Prostate gland (tissue), 2 donors: ENCODE measurements at places on chromosomes 5 and 9. TPM values are rescaled to one million over a fixed set of nuclear protein-coding genes. Genes with fewer than 3 reads are reported as not detected.

Gene PAEP
- 3.0 TPM for total RNA-seq

Gene NIM1K
- 0.14 TPM for total RNA-seq

Gene PLGRKT
- total RNA-seq = 10.4 TPM

Gene TMC1
- total RNA-seq = 3.0 TPM

Gene PCDHB15
- 0.82 TPM for total RNA-seq

Gene FAM78A
- total RNA-seq = 0.73 TPM

Gene MARCOL
- total RNA-seq = not detected

Gene DOCK8
- 35.5 TPM for total RNA-seq

Gene PCDHGA7
- 4.1 TPM for total RNA-seq

Gene SPAG8
- 9.2 TPM for total RNA-seq

Gene UNC5A
- total RNA-seq = 0.18 TPM

Gene MORN5
- total RNA-seq = not detected

Gene GFRA3
- total RNA-seq = 1.9 TPM

Gene TEK
- total RNA-seq = 3.5 TPM

Gene GKAP1
- 26.1 TPM for total RNA-seq

Gene C5orf52
- total RNA-seq = not detected

Gene ARSI
- total RNA-seq = 1.6 TPM

Gene WDR55
- 26.2 TPM for total RNA-seq

Gene SLC36A3
- not detected for total RNA-seq

Gene S100Z
- total RNA-seq = 1.7 TPM

Gene GGTA1
- total RNA-seq = 1.9 TPM

Gene ANAPC2
- total RNA-seq = 64.5 TPM

Gene SCGB3A2
- not detected for total RNA-seq

Gene RETREG1
- total RNA-seq = 18.4 TPM

Gene ENC1
- total RNA-seq = 78.1 TPM

Gene LAMC3
- total RNA-seq = 156 TPM

Gene SH3GL2
- 8.2 TPM for total RNA-seq

Gene TYRP1
- total RNA-seq = 0.80 TPM

Gene UBAC1
- total RNA-seq = 53.7 TPM

Gene CYLC2
- total RNA-seq = not detected

Gene CDH9
- total RNA-seq = not detected

Gene NUTM2G
- total RNA-seq = not detected

Gene RABGAP1
- 59.8 TPM for total RNA-seq
